Epithelial cell of prostate (primary cell): ENCODE measurements at places on chromosomes 6 and 20.

DNA sequence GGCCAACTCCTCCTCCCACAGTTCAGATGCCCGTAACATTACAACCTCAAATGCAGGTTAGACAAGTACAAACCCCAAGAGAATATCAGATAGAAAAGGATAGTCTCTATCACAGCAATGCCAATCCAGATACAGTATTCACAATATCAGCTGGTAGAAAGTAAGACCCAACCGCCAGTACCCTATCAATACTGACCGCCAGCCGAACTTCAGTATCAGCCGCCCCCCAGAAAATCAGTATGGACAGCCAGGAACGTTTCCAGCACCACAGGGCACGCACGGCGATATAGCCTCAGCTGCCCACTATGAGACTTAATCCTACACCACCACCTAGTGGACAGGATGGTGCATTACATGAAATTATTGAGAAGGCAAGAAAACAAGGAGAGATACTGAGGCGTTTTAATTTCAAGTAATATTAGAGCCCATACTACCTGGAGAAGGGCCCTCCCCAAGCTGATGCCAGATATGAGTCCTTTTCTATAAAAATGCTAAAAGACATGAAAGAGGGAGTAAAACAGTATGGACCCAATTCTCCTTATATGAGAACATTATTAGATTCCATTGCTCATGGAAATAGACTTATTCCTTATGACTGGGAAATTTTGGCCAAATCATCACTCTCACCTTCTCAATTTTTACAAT lies 17.6 kb upstream of the EIF2S2 start:
- no peak for DNase-seq

DNA sequence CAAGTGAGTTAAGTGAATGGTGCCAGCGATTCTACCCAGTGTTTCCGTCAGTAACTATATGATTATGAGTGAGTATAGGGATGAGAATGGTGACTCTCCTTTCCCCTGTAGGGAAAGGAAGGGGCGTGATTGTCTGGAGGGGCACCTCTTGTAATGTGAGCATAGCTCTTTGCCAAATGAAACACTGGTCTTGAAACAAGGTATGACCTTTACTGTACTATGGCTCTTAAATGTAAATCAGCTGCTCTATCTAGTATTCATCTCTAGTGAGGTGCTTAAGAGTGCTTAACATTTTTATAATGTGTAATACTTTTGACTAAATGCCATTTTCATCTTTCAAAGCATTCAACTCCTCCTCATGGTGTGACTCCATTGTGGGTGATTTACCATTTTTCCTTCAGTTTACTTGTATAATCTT lies 11.0 kb downstream of the PANK2 start:
- no peak for DNase-seq

DNA sequence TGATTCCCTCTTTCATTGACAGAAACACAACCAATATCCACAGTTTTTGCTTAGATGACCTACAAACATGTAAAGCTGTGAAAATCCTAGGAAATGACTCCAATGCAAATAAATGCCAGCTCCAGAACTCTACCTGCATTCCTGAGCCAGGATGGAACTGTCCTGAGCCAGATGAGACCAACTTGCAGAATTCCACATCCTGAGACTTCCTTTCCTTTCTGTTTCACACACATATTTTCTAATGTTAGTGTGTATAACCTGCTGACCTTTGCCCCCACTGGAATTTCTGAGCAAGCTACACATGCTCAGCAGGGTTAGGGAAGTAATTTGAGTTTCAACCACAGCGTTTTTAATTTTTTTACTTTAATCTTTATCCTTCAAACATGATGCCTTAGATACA lies 69.6 kb upstream of the ADGRF1 start:
- no peak for DNase-seq

- DNase-seq = no peak
These were observed 85.4 kb downstream of the CD40 start for GRCh38 chr20:46203510-46203837.

DNA sequence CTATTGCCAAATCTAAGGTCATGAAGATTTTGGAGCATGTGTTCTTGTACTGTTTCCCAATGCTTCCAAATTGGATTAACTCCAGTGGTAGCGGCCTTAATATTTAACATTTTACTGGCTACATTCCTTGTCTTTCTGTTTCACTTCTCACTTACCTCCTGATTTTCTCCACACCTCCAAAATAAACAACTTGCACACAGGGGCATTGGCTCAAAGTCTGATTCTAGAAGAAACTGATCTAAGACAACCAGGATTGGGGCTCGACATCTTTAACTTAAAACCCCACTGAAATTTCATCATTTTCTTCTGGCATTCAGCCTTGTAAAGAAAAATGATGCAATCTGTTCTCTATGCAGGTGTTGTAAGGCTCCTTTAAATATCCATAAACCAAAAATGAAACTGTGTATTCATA lies 557.9 kb upstream of the ID4 start:
- DNase-seq = no peak

- DNase-seq = no peak
These were observed 36.1 kb downstream of the NCR2 start for GRCh38 chr6:41371461-41371991.

GRCh38 chr20:10490706-10491105 lies 55.6 kb downstream of the SLX4IP start:
- DNase-seq = no peak

- no peak for DNase-seq
These were observed 96.6 kb upstream of the AKIRIN2 start for GRCh38 chr6:87798393-87799278.

DNA sequence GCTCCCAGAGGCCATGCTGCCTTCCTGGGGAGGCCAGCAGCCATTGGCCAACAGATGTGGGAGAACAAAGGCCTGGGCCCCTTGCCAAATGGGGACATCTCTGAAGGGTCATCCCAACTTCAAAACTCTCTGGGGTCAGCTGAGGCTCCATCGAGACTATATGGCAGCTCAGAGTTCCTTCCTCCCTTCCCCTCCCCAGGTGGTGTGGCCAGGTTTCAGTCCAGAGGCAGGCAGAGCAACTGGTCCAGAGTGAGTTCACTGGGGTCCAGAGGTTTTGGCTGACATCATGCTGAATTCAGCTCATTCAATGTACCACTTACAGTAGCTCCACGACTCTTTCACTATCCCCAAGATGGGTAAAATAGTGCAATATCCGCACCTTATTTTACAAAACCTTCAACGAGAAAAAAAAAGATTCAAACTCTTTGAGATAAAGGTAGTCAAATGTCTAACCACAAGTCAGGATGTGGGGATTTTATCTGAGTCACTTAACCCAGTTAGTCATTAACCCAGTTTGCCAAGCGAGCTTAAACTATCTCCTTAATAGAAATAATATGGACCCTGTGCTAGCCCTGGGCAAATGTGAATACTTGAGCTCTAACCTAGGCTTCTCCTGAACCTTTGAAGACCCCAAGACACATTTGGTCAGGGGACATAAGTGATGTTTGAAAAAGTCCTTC lies 108.4 kb upstream of the PLEKHG1 start:
- peak; percentile 53 for DNase-seq

DNA sequence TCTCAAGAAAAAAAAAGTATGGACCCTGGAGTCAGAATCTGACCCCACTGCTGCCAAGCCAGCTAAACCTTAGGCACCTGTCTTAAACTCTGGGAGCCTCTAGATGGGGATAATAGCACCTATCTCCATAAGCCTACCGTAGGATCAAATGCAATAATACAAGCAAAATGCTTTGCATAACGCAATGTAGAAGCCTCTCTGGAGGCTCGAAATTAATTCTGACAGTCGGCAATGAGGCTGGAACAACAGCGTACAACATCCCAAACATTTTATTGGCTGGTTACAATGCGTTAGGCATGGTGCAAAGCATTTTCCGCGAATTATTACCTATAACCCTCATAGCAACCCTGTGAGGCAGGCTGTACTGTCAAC lies 521 bp downstream of the CDK5RAP1 start:
- no peak for DNase-seq

- DNase-seq = no peak
These were observed at the start of gene PTCRA for GRCh38 chr6:42915732-42916131. TSS of gene PTCRA (plus strand) at chr6:42916053. CDS start at chr6:42916070, 17 bp downstream.

DNA sequence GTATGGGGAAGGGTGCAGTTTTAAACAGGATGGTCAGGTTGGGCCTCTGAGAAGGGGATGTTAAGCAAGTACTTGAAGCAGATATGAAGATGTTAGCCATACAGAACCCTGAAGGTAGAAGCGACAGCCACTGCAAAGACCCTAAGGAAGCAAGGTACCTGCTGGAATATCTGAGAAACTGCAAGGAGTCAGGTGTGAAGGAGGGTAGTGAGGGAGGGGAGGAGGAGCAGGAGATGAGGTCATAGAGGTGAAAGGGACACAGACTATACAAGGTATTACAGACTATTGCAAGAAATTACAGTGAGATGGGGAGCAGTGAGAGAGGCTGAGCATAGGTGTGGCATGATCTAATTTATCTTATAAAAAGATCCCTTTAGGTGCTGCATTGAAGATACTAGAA lies 22.2 kb upstream of the DEFB112 start:
- DNase-seq = no peak

- no peak for DNase-seq
These were observed 47.6 kb downstream of the AGPAT4 start for GRCh38 chr6:161226009-161226964.

GRCh38 chr6:138500045-138500665 lies 861 bp upstream of the NHSL1 start:
- no peak for DNase-seq

GRCh38 chr6:127690092-127690491 lies 113.1 kb downstream of the C6orf58 start:
- no peak for DNase-seq

- DNase-seq = no peak
These were observed 37.1 kb downstream of the CDH4 start for GRCh38 chr20:61289166-61289565.

DNA sequence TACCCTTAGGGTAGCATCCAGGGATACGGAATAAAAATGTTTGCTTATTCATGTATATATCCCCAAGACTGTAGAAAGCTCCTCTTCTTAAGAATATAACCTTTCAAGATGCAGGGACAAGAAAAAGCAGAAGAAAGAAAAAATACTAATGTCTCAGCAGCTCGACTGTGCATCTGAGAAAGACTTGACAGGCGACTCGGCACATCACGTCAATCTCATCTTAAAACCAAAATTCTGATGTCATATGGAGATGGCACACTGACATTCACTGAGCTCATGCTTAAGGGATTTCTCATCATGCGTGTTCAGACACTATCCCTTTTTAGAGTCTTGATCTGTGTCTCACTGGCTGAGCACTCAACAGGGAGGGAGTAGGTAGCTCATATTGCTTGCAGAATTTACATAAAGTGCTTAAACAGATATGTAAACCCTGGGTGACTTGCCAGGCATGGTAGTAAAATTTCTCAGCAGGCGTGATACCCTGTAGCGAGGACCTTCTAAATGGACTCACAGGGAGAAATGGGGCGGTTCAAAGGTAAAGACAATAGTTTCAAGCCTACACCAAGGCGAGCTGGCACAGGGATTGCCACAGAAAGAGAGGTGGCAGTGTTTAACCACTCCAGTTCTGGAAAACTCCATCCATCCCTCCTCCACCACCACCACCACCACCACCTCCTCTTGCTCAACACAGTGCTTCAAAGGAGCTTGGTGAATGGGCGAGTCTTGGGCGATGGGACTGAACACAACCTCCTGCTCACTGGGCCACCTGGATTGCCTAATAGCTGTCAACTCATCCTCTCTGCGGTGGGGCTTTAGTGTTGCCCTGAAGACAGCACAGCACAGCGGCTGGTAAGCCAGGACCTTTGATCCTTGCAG lies 330.5 kb downstream of the TFAP2A start:
- peak; percentile 68 for DNase-seq

- no peak for DNase-seq
These were observed 48.0 kb upstream of the SEC63 start for GRCh38 chr6:108005961-108006360.

DNA sequence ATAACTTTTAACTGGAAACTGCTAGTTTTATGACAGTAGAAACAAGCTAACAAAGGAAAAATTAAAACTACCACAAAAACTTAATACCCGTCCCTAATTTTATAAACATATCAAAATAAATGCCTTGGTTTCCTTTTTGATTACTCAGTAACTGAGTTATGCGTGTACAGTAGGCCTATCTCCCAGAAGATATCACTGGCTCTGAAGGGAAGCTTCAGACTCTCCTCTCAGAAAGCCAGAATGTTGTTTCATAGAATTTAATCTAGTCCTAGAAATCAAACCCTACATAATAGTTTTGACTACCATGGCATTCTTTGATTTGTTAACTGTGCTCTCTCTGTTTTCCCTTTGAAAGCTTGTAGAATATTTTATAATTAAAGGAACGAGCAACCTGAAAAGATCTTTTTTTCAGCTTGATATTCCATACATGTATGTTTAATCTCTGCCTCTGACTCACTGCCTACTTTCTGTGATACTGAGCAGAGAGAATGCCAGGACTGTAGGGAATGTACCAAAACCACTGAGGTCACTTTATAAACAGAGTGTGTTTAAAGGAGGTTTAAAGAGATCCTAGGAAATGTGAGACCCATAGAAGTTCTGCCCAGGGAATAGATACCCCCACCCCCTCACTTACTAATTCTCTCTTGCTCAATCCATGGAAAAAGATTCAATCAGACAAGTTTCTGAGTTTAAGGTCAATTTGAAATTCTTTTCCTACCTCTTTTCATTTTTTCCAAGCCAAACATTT lies 311.5 kb downstream of the HDGFL1 start:
- peak; percentile 95 for DNase-seq

DNA sequence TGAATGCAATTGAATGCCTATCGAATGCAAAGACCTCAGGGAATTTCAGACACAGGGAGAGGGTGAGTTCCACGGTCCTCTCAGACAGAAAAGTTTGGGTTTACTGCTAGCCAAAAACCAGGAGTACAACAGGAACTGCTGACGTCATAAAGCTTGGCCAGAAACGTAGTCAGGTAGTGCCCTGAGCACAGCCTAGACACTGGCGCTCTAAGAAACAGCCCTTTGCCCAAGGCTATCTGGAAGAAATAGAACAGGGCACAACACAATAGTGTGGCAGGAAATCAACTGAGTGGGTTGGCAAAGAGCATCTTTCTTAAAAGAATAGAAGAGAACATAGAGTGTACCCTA lies 58.0 kb downstream of the GFOD1 start:
- no peak for DNase-seq

- DNase-seq = no peak
These were observed 30.3 kb downstream of the ZNF318 start for GRCh38 chr6:43339168-43339567.

GRCh38 chr20:12019715-12020114 lies 102.0 kb downstream of the BTBD3 start:
- no peak for DNase-seq

GRCh38 chr6:21305893-21306332 lies 287.6 kb upstream of the SOX4 start:
- DNase-seq = no peak

DNA sequence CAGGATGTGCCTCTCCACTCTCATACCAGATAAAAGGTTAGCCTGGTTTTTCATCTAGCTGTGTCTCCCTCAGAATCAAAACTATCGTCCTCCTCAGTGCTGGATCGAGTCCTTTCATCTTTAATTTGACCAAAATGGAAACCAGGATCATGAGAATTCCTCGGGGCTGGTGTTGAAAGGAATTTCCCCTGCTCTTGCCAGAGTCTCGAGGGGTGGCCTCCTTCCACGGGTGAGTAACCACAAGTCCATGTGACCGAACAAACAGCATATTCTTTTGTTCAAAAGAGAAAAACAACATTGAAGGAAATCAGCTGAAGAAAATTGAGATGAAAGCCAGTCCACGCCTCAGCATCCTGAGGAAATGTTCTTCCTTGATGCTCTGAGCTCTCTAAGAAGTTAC lies 165.9 kb upstream of the CDYL start:
- DNase-seq = no peak

- no peak for DNase-seq
These were observed 47.0 kb downstream of the ARHGAP18 start for GRCh38 chr6:129662980-129663431.

GRCh38 chr6:85273870-85274269 lies 176.0 kb upstream of the NT5E start:
- DNase-seq = no peak
